ENCODE measurements at places on chromosomes 4 and X. TPM values are rescaled to one million over a fixed set of nuclear protein-coding genes. Genes with fewer than 3 reads are reported as not detected.

The IL15 gene
- 14.2 TPM for total RNA-seq

The MAPK10 gene
- 51.3 TPM for total RNA-seq

The PABPC1L2A gene
- total RNA-seq, result not detected

The SLC38A5 gene
- 8.3 TPM for total RNA-seq

The USP17L22 gene
- not detected for total RNA-seq

The USP26 gene
- not detected for total RNA-seq

The NPY1R gene
- total RNA-seq, result 41.1 TPM

The SMIM10L2A gene
- total RNA-seq, result 0.24 TPM

The TLR10 gene
- total RNA-seq, result 2.5 TPM

The LUZP4 gene
- total RNA-seq, result not detected

The NAP1L3 gene
- 0.84 TPM for total RNA-seq

The UGT8 gene
- total RNA-seq, result not detected

The DUSP9 gene
- total RNA-seq, result not detected

The DCHS2 gene
- 1.2 TPM for total RNA-seq

The GPR50 gene
- total RNA-seq, result not detected

The RGN gene
- 4.0 TPM for total RNA-seq

The DNAJB14 gene
- 27.7 TPM for total RNA-seq

The KLB gene
- total RNA-seq, result 14.7 TPM

The NOX1 gene
- not detected for total RNA-seq

The CYBB gene
- total RNA-seq, result 47.3 TPM

The TSPAN6 gene
- 32.4 TPM for total RNA-seq

The STAP1 gene
- not detected for total RNA-seq

The SHOX gene
- total RNA-seq, result not detected

The TRPC3 gene
- total RNA-seq, result 1.6 TPM

The TRIM60 gene
- total RNA-seq, result not detected

The FAM114A1 gene
- 123 TPM for total RNA-seq

The MAGEA1 gene
- not detected for total RNA-seq

The PABPC1L2B gene
- total RNA-seq, result not detected
